ENCODE measurements at places on chromosomes 4 and X. TPM values are rescaled to one million over a fixed set of nuclear protein-coding genes. Genes with fewer than 3 reads are reported as not detected.

Gene SPATA18
- total RNA-seq = 11.9 TPM

- no peaks in the 10 kb centered on the region for H3K4me1 ChIP-seq
- H3K27ac ChIP-seq = no peak overlapping the region
- H3K36me3 ChIP-seq = no peaks in the 10 kb centered on the region
- no peak for DNase-seq
These were observed 80.5 kb downstream of the MID1IP1 start for GRCh38 chrX:38881727-38882126.

DNA sequence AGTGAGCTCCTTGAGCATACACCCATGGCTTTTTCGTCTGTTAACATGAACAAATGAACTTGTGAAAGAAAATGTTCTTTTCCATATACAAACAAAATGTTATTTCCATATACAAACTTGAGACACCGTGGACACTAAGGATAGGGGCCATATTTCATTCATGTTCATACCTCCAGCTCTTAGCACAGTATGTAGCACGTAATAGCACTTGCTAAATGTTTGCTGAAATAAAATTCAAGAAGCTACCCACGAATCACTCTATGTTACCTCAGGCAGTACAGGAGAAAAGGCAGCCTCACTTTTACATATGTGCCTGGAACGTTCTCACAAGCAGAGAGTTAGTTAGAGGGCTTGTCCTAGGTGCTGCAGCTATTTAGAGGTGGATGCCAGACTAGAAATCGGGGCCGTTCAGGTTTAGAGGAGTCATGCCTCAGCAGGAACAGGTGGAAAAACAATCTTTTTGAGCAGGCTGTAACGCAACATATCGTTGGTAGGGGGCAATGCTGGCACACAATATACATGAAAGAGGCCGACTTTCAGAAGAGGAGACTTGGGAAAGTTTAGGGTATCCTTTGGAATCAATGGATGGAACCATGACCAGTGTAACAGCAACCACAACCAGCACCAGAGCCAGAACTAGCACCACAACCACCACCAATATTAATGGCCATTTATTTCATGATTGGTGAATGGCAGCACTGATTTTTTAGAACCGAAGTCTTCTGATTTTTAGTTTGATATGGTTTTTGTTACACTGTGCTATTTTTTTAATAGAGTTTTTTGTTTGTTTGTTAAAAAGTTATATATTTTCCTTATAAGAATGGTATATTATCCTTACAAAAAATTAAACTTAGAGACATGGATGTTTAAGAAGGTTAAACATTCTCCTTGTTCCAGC, 14.8 kb upstream of the PAQR3 start:
- H3K4me3 ChIP-seq = no peak overlapping the region
- H3K36me3 ChIP-seq = no peaks in the 10 kb centered on the region
- no peak overlapping the region for H3K27ac ChIP-seq

Gene SNCA
- total RNA-seq = 7.9 TPM

Gene CHRNA9
- total RNA-seq = not detected

- no peak overlapping the region for H3K4me3 ChIP-seq
- H3K27me3 ChIP-seq = no peaks in the 10 kb centered on the region
- no peak overlapping the region for H3K27ac ChIP-seq
- H3K36me3 ChIP-seq = peaks cover 19% of the 10 kb centered on the region
These were observed 60.9 kb downstream of the CLOCK start for GRCh38 chr4:55485821-55486220.

- H3K4me1 ChIP-seq = peaks cover 12% of the 10 kb centered on the region
- no peak overlapping the region for H3K4me3 ChIP-seq
These were observed 3.7 kb upstream of the MAEA start for GRCh38 chr4:1285790-1286553.

GRCh38 chr4:167021545-167022155, 212.6 kb downstream of the SPOCK3 start:
- peak; percentile 86 for DNase-seq
- no peaks in the 10 kb centered on the region for H3K36me3 ChIP-seq
- H3K27ac ChIP-seq = no peak overlapping the region
- peaks cover 5% of the 10 kb centered on the region for H3K27me3 ChIP-seq
- no peaks in the 10 kb centered on the region for H3K4me1 ChIP-seq

GRCh38 chr4:104393655-104394324, 100.9 kb downstream of the CXXC4 start:
- no peak overlapping the region for H3K27ac ChIP-seq
- H3K27me3 ChIP-seq = peaks cover 8% of the 10 kb centered on the region
- H3K4me3 ChIP-seq = no peak overlapping the region

GRCh38 chr4:103126126-103126525, 26.5 kb upstream of the BDH2 start:
- H3K4me1 ChIP-seq = peaks cover 3% of the 10 kb centered on the region
- H3K27me3 ChIP-seq = no peaks in the 10 kb centered on the region
- DNase-seq = no peak
- H3K4me3 ChIP-seq = no peak overlapping the region

Gene SSX3
- not detected for total RNA-seq

DNA sequence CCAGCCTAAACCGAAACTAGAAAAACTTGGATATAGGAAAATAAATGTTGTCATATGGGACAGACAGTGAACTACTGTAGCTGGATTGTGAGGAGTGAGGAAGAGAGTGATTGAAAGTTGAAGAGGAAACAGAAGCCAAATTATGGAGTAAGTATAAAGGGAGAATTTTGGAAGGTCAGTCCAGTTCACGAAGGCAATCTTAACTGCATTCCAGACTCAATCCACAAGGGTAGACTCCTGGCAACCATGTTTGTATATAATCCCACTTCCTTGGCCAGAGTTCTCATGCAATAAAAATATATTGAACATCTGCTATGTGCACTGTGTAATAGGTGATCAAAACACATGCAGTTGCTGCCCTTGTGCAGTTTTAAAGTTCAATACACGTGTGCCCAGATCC, 58.6 kb upstream of the CAMK2D start:
- H3K4me1 ChIP-seq = peaks cover 14% of the 10 kb centered on the region
- no peaks in the 10 kb centered on the region for H3K36me3 ChIP-seq
- H3K4me3 ChIP-seq = no peak overlapping the region
- no peak for DNase-seq
- H3K27me3 ChIP-seq = no peaks in the 10 kb centered on the region

Gene ABCG2
- not detected for total RNA-seq

GRCh38 chr4:25915353-25915705, 1.3 kb downstream of the SMIM20 start:
- H3K4me1 ChIP-seq = peaks cover 19% of the 10 kb centered on the region
- H3K27me3 ChIP-seq = no peaks in the 10 kb centered on the region
- no peaks in the 10 kb centered on the region for H3K36me3 ChIP-seq
- H3K4me3 ChIP-seq = peak overlapping the region; percentile 93

Gene WAS
- 0.19 TPM for total RNA-seq

- H3K4me3 ChIP-seq = no peak overlapping the region
- DNase-seq = no peak
- peaks cover 25% of the 10 kb centered on the region for H3K27me3 ChIP-seq
- H3K4me1 ChIP-seq = peaks cover 4% of the 10 kb centered on the region
- H3K36me3 ChIP-seq = no peaks in the 10 kb centered on the region
These were observed 38.6 kb downstream of the TXK start for GRCh38 chr4:48095441-48095840.

Gene TDO2
- not detected for total RNA-seq

GRCh38 chrX:53013291-53013690, 35.3 kb upstream of the GPR173 start:
- no peaks in the 10 kb centered on the region for H3K4me1 ChIP-seq
- DNase-seq = no peak
- no peaks in the 10 kb centered on the region for H3K36me3 ChIP-seq
- H3K27ac ChIP-seq = no peak overlapping the region
- no peak overlapping the region for H3K4me3 ChIP-seq

Gene ADH7
- total RNA-seq = not detected

Gene OTUD6A
- total RNA-seq = not detected

GRCh38 chrX:11131146-11131545, 20.0 kb downstream of the HCCS start:
- H3K27ac ChIP-seq = no peak overlapping the region
- no peak overlapping the region for H3K4me3 ChIP-seq
- DNase-seq = no peak
- H3K4me1 ChIP-seq = peaks cover 10% of the 10 kb centered on the region
- H3K36me3 ChIP-seq = no peaks in the 10 kb centered on the region

Gene FABP2
- total RNA-seq = not detected

Gene CT45A1
- not detected for total RNA-seq

Gene IL1RAPL2
- not detected for total RNA-seq

- no peak for DNase-seq
- peaks cover 13% of the 10 kb centered on the region for H3K4me1 ChIP-seq
- H3K27ac ChIP-seq = peak overlapping the region; percentile 41
- no peaks in the 10 kb centered on the region for H3K36me3 ChIP-seq
These were observed 1.4 kb downstream of the MAMLD1 start for GRCh38 chrX:150364347-150365050.

Gene SSX5
- total RNA-seq = not detected

Data from osteocyte (in vitro differentiated cells).